NCI-H187 treated with DMSO at 0.1 percent for 48 hours (cell line): ENCODE measurements at places on chromosomes 2 and 18.

DNA sequence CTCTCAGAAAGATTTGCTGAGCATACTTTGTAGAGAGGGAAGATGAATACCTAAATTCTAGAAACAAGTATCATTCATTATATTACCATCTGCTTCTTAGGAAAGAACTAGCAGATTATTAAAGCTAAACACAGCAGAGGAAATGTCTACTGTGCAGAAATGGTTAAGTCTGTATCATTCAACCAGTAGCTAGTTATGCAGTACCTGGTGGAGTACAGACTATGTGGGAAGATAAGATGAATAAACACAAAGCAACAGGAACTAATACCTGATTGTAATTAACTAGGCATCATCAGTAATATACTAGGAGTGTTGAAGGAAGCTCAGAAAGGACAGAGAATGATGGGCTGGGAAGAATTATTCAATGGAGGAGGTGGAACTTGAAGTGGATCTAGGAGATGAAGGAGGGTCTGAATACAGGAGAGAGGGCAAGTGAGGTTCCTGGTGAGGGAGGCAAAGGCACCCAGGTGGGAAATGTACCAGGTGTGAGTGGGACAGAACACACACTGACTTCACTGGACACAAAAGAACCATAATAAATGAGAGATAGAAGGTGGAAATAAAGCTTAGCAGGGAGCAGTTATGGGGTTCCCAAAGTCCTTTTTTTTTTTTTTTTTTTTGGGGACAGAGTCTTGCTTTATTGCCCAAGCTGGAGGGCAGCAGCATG, 9.5 kb downstream of the WDFY1 start:
- DNase-seq: no peak

GRCh38 chr18:8982416-8983183, 119.9 kb upstream of the NDUFV2 start:
- DNase-seq: no peak

DNA sequence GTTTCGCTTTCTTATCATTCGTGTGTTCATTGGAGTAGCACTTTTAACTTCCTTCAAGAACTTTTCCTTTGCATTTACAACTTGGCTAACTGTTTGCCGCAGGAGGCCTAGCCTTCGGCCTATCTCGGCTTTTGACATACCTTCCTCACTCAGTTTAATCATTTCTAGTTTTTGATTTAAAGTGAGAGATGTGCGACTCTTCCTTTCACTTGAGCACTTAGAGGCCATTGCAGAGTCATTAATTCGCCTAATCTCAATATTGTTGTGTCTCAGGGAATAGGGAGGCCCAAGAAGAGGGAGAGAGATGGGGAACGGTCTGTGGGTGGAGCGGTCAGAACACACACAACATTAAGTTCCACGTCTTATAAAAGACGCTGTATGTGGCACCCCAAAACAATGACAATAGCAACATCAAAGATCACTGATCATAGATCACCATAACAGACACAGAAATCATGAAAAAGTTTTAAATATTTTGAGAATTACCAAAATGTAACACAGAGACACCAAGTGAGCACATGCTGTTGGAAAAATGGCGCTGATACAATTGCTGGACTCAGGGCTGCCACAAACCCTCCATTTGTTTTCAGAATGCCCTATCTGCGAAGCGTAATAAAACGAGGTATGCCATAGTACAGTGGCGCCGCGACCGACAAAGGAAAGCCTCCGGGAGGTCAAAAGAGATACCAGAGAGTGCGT, 553 bp downstream of the TIGD1 start:
- no peak for DNase-seq

- no peak for DNase-seq
Observed at GRCh38 chr18:49745045-49746014, 68.0 kb downstream of the ACAA2 start.
